ENCODE measurements at places on chromosomes 7 and 10. TPM values are rescaled to one million over a fixed set of nuclear protein-coding genes. Genes with fewer than 3 reads are reported as not detected.

DNA sequence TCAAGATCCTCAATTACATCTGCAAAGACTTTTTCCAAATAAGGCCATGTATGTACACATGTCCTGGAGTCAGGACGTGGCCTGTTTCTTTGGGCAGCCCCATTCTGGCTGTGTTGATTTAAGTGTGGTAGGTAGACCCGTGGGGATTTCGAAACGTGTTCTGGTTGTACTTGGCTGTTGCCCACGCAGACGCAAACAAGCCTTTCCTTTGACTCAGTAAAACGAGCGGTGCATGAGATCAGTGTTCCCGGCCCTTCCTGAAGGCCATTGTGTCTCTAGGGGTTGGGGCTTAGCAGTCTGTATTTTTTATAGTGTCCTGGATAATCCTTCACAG lies 64.8 kb upstream of the DNAJB6 start:
- H3K27ac ChIP-seq, result no peak overlapping the region
- no peak overlapping the region for H3K4me3 ChIP-seq
- H3K36me3 ChIP-seq, result peaks cover 23% of the 10 kb centered on the region
- peaks cover 5% of the 10 kb centered on the region for H3K4me1 ChIP-seq
- DNase-seq, result peak; percentile 61
- H3K27me3 ChIP-seq, result no peaks in the 10 kb centered on the region

GRCh38 chr7:55827577-55827976 lies 35.0 kb downstream of the SEPTIN14 start:
- no peaks in the 10 kb centered on the region for H3K27me3 ChIP-seq
- no peak overlapping the region for H3K27ac ChIP-seq
- no peaks in the 10 kb centered on the region for H3K36me3 ChIP-seq
- no peak overlapping the region for H3K4me3 ChIP-seq
- no peak for DNase-seq

Gene SPDYE5
- not detected for total RNA-seq

- H3K4me1 ChIP-seq, result no peaks in the 10 kb centered on the region
- no peak overlapping the region for H3K27ac ChIP-seq
- DNase-seq, result no peak
- no peak overlapping the region for H3K4me3 ChIP-seq
These were observed 265.6 kb downstream of the PTEN start for GRCh38 chr10:88129013-88129412.

- H3K27me3 ChIP-seq, result no peaks in the 10 kb centered on the region
- H3K36me3 ChIP-seq, result peaks cover 19% of the 10 kb centered on the region
- no peak for DNase-seq
- no peak overlapping the region for H3K4me3 ChIP-seq
- no peak overlapping the region for H3K27ac ChIP-seq
These were observed 5.5 kb downstream of the ZNF777 start for GRCh38 chr7:149455175-149455950.

DNA sequence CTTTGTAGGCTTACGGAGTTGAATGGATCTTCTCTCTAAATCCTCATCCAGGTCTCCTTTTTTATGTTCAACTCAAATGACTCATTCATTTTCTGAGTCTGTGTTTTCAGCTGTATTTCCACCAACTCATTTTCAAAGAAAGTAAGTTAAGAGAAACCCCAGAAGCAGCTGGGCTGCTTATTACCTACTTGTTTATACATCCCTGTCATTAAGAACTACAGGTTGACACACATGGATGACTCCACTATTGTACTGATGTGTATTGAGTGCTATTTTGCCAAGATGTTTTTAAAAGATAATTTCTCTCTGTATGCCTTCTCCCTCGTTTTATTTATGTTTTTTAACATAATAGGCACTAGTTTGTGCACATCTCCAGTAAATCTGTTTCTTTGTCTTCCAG lies 41.9 kb downstream of the DGKI start:
- H3K27me3 ChIP-seq, result no peaks in the 10 kb centered on the region
- no peaks in the 10 kb centered on the region for H3K36me3 ChIP-seq
- no peaks in the 10 kb centered on the region for H3K4me1 ChIP-seq
- H3K4me3 ChIP-seq, result no peak overlapping the region
- DNase-seq, result no peak

Gene GDF2
- not detected for total RNA-seq

DNA sequence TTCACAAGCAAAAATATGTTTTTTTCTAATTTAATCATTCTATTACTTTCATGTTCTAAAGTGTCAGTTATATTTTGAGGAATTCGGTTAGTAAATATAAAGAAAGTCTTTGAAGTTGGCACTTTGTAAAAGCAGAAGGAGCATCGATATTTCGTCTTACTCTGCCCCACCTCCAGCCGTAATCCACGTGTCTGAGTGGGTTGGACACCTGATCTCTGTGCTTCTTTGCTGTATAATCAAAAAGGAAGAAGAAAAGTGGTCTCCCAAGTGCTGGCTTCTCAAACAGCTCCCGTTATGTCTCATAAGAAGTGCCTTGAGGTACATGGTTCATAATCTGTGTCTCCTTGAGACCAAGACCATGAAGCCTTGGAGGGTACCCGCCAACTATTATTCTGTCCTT lies 19.8 kb downstream of the PRKAR2B start:
- no peaks in the 10 kb centered on the region for H3K4me1 ChIP-seq
- no peak overlapping the region for H3K27ac ChIP-seq
- H3K4me3 ChIP-seq, result no peak overlapping the region
- DNase-seq, result no peak
- H3K36me3 ChIP-seq, result no peaks in the 10 kb centered on the region

DNA sequence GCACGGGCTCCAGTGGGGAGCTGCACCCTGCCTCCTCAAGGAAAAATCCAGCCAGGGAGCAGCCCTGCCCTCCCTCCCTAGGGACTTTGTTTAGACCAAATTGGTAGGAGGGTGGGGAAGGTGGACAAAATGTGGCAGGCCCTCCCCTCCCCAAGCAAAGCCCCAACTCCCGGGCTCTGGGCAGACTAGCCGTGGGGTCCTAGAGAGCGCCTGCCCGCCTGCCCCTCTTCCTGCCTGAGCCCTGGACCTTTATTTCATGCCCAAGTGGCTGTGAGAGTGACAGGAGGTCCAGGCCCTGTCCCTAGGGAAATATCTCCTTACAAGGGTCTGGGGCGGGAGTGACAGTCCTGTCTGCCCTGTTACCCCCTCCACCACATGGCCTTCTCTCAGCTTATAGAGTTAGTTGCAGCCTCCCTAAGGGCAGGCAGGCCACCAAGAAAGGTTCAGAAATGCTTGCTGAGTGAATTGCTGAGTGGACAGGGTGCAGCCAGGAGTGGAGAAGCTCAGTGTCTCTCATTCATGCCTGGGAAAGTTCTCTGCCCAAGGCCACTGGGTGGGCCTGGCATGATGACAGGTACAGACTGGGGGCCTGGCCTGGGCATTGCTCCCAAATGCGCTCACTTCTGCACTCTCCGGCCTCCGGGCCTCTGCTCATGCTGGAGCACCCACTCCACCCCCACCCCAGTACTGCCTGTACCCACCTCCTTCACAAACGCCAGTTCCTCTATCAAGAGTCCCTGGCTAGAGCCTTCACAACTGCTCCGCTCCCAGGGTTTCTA lies 25.2 kb downstream of the DNAJB12 start:
- no peaks in the 10 kb centered on the region for H3K27me3 ChIP-seq
- H3K4me3 ChIP-seq, result no peak overlapping the region
- H3K27ac ChIP-seq, result peak overlapping the region; percentile 57
- DNase-seq, result no peak
- H3K4me1 ChIP-seq, result peaks cover 54% of the 10 kb centered on the region

DNA sequence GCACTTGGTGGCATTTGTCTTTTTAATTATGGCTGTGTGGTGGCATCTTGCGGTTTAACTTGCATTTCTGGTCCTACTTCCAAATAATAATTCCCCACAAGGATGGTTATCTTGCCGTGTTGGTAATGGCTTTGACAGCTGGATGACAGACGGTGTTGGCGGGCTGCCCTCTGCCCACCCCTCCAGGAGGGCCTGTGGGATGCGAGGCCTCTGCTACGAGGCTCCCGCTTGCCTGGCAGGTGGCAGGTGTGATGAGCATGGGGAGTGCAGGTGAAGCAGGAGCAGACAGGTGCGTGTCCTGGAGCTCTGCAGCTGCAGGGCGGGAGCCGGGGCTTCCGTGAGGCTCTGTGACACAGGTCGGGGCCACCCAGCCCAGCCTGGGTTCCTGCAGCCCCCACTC lies 11.8 kb downstream of the INPP5A start:
- no peak overlapping the region for H3K27ac ChIP-seq
- no peaks in the 10 kb centered on the region for H3K36me3 ChIP-seq
- no peak overlapping the region for H3K4me3 ChIP-seq
- H3K27me3 ChIP-seq, result no peaks in the 10 kb centered on the region
- peaks cover 22% of the 10 kb centered on the region for H3K4me1 ChIP-seq

- H3K27me3 ChIP-seq, result no peaks in the 10 kb centered on the region
- DNase-seq, result no peak
- H3K4me1 ChIP-seq, result no peaks in the 10 kb centered on the region
- H3K27ac ChIP-seq, result no peak overlapping the region
- H3K4me3 ChIP-seq, result no peak overlapping the region
These were observed 21.0 kb downstream of the AHR start for GRCh38 chr7:17319164-17320101.

GRCh38 chr7:37065779-37066271 lies 341.5 kb upstream of the AOAH start:
- no peak for DNase-seq
- H3K4me3 ChIP-seq, result no peak overlapping the region
- H3K27me3 ChIP-seq, result no peaks in the 10 kb centered on the region
- no peak overlapping the region for H3K27ac ChIP-seq
- no peaks in the 10 kb centered on the region for H3K36me3 ChIP-seq
- H3K4me1 ChIP-seq, result no peaks in the 10 kb centered on the region

- no peak for DNase-seq
- H3K27me3 ChIP-seq, result no peaks in the 10 kb centered on the region
- H3K4me3 ChIP-seq, result no peak overlapping the region
- no peaks in the 10 kb centered on the region for H3K36me3 ChIP-seq
- H3K4me1 ChIP-seq, result no peaks in the 10 kb centered on the region
- no peak overlapping the region for H3K27ac ChIP-seq
These were observed 291.7 kb downstream of the THSD7A start for GRCh38 chr7:11540271-11540761.

DNA sequence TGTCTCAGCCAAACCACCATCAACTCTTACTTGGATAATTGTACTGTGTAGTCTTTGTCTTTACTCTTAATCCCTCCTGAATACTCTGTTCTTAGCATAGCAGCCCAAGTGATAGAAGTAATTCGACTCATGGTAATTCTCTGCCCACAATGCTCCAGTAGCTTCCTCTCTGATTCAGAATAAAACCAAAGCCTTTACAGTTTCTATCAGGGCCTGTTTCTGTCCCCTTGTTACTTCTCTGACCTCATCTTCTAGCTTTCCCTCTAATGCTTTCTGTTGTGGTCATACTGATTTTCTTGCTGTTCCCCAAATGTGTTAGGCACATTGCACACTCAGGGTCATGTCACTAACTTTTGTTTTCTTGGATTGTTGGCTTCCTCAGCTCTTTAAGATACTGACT lies 8.0 kb downstream of the ZNF518A start:
- no peak overlapping the region for H3K27ac ChIP-seq
- H3K36me3 ChIP-seq, result peaks cover 29% of the 10 kb centered on the region
- no peaks in the 10 kb centered on the region for H3K27me3 ChIP-seq
- H3K4me3 ChIP-seq, result no peak overlapping the region

- no peak overlapping the region for H3K27ac ChIP-seq
- DNase-seq, result no peak
- no peaks in the 10 kb centered on the region for H3K27me3 ChIP-seq
- no peak overlapping the region for H3K4me3 ChIP-seq
- no peaks in the 10 kb centered on the region for H3K4me1 ChIP-seq
- H3K36me3 ChIP-seq, result no peaks in the 10 kb centered on the region
These were observed 180.8 kb downstream of the ADARB2 start for GRCh38 chr10:1556496-1556895.

Gene CCSER2
- total RNA-seq, result 46.4 TPM

GRCh38 chr7:84145892-84146291 lies 48.7 kb downstream of the SEMA3A start:
- no peak overlapping the region for H3K27ac ChIP-seq
- no peaks in the 10 kb centered on the region for H3K27me3 ChIP-seq
- H3K4me3 ChIP-seq, result no peak overlapping the region
- no peaks in the 10 kb centered on the region for H3K36me3 ChIP-seq
- DNase-seq, result no peak

Gene IMPDH1
- total RNA-seq, result 40.3 TPM

GRCh38 chr7:64625114-64626082 lies 40.5 kb upstream of the ZNF107 start:
- H3K4me3 ChIP-seq, result no peak overlapping the region
- H3K27me3 ChIP-seq, result no peaks in the 10 kb centered on the region
- H3K36me3 ChIP-seq, result no peaks in the 10 kb centered on the region
- no peak overlapping the region for H3K27ac ChIP-seq

- no peaks in the 10 kb centered on the region for H3K4me1 ChIP-seq
- H3K4me3 ChIP-seq, result no peak overlapping the region
- H3K27ac ChIP-seq, result peak overlapping the region; percentile 49
- no peak for DNase-seq
These were observed 508.5 kb downstream of the RPS24 start for GRCh38 chr10:78542141-78542489.

DNA sequence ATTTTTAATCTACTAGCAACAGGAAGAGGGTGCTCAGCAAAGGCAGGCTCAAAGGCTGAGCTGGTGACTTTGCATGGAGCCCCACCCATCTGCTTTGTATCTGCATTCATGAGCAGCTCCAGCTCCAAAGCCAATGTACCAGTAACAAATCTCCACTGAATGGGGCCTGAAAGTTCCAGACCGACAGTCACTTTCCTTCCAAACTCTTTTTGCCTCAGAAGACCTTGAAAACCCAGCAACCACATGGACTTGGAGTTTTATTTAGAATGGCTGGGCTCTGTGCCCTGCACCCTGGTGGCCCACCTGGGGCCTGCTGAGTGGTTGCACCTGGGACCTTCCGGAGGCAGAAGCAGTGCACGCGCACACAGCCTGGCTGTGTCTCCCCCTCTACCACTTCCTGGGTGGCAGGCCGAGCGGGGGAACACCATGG lies 195.0 kb upstream of the PLXNA4 start:
- DNase-seq, result no peak
- no peaks in the 10 kb centered on the region for H3K4me1 ChIP-seq
- H3K36me3 ChIP-seq, result no peaks in the 10 kb centered on the region
- H3K27me3 ChIP-seq, result no peaks in the 10 kb centered on the region
- H3K4me3 ChIP-seq, result no peak overlapping the region

- no peak overlapping the region for H3K4me3 ChIP-seq
- no peaks in the 10 kb centered on the region for H3K27me3 ChIP-seq
- DNase-seq, result no peak
These were observed 40.5 kb downstream of the RCC1L start for GRCh38 chr7:75033064-75033463.

Gene STEAP2
- total RNA-seq, result 15.8 TPM

Gene PTN
- total RNA-seq, result 12.0 TPM

DNA sequence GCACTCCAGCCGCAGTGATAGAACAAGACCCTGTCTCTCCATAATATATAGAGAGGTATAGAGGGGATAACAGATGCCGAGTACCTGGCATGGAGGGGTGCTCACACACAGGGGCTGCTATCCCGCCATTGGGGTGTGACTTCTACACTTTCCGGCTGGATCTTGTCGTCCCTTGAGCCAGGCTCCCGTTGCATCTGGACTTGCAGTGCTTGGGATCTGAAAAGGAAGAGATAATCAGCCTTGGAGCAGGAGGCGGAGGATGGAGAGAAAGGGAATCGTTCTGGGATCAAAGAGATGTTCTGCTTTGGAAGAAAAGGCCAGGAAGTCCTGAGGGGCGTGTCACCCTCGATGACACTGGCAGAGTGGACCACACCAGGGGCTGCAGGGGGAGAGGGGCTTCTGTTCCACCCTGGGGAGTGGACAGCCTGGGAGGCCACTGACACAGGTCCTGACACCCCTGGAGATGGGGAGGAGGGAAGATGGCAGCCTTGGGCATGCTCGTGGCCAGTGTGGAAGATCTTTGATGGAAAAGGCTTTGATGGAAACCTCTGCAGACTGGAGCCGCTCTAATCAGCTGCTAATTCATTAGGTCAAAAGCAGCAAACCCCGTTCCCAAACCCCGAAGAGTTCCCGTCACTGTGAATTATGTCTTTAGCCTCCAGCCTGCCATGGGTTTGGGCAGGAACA lies 85.1 kb downstream of the CARD11 start:
- H3K4me3 ChIP-seq, result no peak overlapping the region
- no peak overlapping the region for H3K27ac ChIP-seq
- DNase-seq, result no peak
- no peaks in the 10 kb centered on the region for H3K36me3 ChIP-seq
